Lung (tissue), 17 donors: ENCODE measurements at places on chromosomes 5 and 9. TPM values are rescaled to one million over a fixed set of nuclear protein-coding genes. Genes with fewer than 3 reads are reported as not detected.

DNA sequence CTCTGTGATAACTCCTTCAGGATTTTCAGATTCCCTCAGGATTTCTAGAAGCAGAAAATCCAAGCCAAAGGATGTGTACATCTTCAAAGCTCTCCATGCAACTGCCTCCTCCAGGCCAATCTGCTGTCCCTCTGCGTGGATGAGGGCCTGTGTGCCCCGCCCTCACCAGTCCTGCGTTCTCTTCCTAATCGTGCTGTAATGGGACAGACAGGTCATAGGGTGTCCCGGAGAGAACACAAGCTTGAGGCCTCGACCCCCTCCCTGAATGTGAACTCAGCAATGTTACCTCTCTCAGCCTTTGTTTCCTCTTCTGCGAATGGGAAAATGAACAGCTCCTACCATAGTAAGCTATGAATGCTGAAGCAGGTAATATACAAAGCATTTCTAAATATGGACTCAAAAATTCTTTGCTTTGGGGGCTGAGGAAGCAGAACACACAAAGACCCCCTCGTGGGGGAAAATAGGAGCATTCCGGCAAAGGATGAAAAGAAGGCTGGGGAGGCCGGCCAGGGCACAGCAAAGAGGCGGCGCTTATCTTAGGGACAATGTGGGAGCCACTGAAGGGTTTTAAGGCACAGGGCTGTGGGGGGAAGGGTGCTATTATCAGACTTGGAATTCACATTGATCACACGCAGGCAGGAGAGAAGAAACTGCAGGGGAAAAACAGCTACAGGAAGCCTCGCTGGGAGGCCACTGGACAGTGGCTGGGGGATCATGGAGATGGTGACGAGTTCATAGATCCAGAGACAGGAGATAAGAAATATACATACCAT is 57.2 kb upstream of the FBXW11 start:
- no peak for DNase-seq

DNA sequence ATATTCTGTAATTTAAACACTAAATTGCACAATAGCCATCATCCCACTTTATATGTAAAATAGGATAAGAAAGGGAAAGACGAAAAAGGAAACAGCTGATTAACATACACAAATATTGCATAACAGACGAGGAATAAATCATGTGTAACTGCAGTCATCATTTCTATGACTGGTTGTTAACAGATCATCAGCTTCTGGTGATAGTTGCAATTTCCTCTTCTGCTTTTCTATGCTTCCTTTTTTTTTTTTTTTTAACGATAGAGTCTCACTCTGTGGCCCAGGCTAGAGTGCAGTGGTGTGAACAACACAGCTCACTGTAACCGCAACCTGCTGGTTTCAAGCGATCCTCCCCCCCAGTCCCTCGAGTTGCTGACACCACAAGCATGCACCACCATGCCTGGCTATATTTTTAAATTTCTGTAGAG is 22.5 kb upstream of the JAKMIP2 start:
- peak; percentile 92 for DNase-seq

The ACOT12 gene
- total RNA-seq, result not detected

DNA sequence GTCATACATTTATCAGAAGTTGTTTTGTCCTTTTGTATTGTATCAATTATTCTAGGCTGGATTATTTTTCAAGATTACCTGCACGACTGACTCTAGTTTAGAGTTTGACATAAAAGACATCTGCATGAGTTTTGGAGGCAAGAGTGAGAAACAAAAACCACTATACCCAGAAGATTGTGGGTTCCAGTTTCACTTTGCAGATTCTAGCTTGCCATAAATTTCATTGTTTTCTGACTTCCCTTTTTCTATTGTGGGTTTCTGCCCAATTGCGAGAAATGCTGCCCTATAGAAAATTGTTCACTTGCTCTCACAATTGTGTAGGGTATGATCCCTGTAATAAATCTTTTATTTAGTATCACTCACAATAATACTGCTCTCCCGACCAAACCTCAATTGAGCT is 1043.4 kb upstream of the CDH10 start:
- no peak for DNase-seq

DNA sequence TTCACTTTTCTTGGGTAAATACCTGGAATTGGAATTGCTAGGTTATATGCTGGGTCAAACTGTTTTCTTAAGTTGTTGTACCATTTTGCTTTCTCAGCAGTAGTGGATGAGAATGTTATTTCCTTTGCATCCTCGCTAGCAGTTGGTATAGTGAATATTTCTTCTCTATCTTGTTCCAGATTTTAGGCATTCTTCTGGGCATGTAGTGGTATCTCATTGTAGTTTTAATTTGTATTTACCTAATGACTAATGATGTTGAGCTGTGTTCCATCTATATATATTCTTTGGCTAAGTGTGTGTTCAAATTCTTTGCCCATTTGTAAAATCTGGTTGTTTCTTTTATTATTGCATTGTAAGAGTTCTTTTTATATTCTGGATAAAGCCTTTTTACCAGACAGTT is 333.3 kb downstream of the MAT2B start:
- no peak for DNase-seq

DNA sequence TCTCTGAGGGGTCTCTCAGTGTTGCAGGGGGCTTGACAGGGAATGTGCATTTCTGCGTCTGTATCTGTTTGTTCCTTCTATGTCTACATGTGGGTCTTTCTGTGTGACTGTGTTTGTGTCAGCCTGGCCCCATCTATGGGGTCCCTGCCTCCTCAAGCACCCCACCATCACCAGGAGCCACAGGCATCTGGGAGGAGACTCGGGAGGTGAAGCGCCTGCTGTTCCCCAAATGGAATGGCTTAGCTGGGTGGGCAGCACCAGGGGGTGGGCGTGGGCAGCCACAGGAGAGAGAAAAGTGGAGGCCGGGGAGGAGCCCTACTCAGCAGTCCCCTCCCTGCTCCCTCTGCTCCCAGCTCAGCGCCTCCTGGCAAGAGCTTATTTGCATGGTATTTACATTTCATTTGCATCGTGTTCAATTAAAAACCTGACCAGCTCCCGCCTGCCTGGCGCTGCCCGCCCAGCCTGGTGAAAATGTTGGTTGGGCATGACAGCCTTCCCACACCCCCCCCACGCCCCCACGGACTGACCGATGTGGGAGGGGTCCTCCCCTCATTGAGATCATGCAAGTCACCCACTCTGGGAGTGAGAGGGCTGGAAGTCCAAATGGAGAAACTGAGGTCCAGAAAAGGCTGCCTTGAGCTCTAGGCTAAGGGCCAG is 50.5 kb downstream of the CXXC5 start:
- DNase-seq, result peak; percentile 93

DNA sequence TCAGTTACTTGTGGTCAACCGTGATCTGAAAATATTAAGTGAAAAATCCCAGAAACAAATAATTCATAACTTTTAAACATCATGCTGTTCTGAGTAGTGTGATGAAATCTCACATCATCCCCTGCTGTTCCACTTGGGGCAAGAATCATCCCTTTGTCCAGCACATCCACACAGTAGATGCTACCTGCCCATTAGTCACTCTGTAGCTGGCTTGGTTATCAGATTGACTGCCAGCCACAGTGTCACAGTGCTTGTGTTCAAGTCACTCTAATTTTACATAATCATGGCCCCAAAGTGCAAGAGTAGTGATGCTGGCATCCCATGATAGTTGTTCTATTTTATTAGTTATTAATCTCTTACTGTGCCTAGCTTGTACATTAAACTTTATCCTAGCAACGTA is 39.1 kb upstream of the CER1 start:
- no peak for DNase-seq

GRCh38 chr5:134813407-134813806 is 32.4 kb upstream of the C5orf24 start:
- DNase-seq, result no peak

The PCDHA12 gene
- total RNA-seq, result 3.6 TPM

- no peak for DNase-seq
Observed at GRCh38 chr9:85079349-85079748, 409.8 kb downstream of the NTRK2 start.

DNA sequence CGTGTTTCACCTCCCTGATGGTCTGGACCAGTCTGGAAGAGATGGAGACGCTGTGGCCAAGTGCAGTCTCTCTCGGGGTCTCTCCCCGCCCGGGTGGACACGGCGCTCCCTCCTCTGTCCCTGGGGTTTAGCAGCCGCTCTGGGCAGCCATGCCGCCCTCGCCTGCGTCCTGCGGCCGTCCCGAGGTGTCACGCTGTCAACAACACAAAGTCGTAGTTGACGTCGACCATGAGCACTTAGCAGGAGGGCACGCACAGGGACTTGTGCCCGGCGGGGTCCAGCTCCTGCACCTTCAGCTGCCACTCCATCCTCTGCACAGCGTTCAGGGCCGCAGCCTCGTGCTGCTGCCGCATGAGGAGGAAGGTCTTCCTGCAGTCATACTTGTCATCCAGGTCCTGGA is 368.9 kb downstream of the CDH9 start:
- DNase-seq, result no peak

DNA sequence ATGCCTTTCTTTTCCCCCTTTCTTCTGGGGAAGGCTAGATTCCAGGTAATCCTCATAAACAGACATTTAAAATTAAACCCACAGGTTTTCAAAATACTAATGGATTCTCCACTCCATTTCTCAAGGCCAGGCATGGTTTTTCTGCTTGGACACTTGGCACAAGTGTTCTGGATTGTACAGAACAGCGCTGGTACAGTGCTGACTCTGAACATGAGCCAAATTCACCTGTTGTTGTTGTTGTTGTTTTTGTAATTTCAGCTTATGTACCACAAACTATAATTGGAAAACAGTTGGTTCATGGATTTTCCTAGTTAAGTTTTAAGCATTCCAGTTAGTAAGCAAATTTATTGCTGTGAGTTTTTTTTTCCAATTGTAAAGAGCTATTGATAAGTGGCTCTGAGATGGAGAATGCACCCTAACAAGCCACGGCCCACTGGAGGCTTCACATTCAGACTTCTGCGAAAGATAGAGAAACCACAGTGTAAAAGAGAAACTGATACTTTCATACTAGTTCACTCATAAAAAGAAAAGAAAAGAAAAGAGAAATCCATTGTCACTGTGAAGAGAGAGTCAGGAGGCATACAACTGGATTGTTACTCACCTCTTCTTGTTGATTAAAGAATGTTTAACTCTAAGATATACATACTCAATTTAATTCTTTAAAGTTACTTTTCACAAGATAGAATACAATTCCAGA is 16.2 kb upstream of the ITGA1 start:
- no peak for DNase-seq

DNA sequence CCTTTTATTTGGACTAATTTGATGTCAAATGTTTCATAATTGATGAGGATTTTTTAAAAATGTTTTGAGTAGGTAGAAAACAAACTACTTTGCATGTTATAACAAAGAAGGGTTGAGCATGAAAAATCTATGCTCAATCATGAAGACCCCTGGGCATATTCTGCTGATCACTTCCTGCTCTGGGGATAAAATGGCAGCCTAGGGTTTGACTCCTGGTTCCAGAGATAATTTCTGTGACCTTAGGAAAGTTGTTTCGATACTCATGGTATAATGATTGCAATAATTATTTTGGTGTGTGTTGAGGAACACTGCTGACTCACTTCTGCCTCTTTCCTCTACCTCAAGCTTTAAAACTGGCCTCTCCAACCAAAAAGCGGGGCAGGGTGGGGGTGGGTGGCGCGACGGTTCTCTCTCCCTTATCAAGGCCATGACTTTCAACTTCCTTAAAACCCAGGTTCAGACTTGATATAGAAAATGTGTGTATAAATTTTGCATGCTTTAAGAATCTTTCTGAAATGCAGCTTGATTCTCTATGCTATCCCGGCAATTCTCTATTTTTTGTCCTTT is 6.0 kb upstream of the PIP5K1B start:
- DNase-seq, result no peak

- DNase-seq, result no peak
Observed at GRCh38 chr9:20303996-20304395, 318.3 kb downstream of the MLLT3 start.

The GCNT4 gene
- 1.9 TPM for total RNA-seq

DNA sequence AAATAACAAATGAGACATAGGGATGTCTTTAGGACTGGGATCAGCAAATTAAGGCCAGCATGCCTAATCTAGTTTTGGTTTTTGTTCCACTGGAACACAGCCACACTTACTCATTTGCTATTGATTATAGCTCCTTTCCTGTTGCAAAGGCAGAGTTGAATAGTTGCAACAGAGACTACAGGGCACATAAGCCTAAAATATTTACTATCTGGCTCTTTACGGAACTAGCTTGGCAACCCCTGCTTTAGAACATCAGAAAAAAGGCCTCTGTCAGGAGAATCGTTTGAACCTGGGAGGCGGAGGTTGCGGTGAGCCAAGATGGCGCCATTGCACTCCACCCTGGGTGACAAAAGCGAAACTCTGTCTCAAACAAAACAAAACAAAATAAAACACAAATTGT is 384.8 kb downstream of the ELAVL2 start:
- no peak for DNase-seq

The UNC13B gene
- 94.9 TPM for total RNA-seq

- DNase-seq, result no peak
Observed at GRCh38 chr9:92631452-92632343, 38.2 kb downstream of the IPPK start.

DNA sequence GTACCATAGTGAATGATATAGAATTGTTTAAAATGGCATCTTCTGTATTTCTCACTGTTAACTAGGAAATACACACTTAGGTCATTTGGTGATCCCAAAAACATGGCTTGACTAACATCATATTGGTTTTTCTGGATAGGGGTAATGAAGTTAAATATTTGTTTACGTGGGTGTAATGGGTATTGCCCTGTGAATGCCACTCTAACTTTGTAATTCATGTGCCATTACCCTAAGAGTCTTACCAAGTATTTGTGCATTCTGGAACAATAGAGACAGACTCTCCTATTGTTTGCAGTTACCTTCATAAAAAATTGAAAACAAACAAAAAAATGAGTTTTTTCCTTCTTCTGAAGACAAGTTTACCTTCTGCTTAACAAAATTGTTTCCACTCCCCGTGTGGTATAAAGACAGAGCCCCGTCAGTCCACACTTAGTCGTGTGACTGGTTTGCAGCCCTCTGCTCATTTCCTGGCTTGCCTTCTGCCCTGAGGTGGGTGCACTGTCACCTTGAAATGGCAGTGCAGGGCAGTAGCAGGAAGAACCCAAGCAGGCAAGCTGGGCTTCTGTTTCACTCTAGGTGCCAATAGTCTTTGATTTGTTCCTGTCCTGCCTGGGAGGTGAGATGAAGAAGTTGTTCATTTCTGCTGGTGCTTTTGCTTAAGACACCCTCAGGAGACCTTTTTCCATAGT is 9.6 kb upstream of the CATSPER3 start:
- no peak for DNase-seq

- no peak for DNase-seq
Observed at GRCh38 chr5:75306746-75307145, 30.3 kb upstream of the HMGCR start.
